ENCODE measurements at places on chromosomes 1 and 21.

GRCh38 chr1:189693140-189693539 is 784.5 kb downstream of the BRINP3 start:
- DNase-seq: no peak

GRCh38 chr1:27755865-27756264 is 17.2 kb upstream of the STX12 start:
- DNase-seq: no peak

DNA sequence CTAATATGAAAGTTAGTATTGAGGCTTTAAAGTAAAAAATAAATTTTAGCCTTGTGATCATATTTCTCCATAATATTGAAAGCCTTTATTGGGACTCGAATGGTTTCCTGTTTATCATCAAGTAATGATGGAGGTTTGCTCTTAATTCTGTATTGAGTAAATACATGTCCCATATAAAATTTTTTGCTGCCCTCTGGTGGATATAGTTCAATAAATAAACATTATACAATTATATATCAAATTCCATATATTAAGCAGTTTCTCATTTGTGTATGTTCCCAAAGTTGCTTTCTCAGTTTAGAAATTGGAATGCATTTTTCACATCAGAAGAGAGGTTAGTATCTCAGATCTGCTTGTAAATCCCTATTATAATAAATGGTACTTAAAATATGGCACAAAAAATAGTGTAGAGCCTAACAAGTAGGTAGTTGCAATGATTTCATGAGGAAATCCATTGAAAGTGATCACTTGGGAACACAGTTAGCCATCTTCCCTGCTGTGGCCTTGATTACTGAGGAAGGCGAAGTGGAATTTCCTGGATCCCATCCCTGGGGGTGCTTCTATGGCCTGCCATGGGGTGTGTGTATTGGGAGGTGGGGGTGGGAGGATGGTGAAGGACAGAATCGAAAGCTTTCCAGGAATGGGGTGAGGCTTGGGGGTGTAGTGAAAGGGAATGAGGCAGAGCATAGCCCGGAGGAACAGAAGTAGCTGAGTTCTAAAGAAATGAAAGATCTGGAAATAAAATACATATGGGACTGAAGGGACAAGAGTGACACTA is 84.1 kb upstream of the C21orf91 start:
- no peak for DNase-seq

DNA sequence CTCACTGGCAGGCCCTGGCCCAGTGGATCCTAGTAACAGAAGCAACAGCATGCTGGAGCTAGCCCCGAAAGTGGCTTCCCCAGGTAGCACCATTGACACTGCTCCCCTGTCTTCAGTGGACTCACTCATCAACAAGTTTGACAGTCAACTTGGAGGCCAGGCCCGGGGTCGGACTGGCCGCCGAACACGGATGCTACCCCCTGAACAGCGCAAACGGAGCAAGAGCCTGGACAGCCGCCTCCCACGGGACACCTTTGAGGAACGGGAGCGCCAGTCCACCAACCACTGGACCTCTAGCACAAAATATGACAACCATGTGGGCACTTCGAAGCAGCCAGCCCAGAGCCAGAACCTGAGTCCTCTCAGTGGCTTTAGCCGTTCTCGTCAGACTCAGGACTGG is 7.7 kb downstream of the CGN start:
- no peak for DNase-seq

DNA sequence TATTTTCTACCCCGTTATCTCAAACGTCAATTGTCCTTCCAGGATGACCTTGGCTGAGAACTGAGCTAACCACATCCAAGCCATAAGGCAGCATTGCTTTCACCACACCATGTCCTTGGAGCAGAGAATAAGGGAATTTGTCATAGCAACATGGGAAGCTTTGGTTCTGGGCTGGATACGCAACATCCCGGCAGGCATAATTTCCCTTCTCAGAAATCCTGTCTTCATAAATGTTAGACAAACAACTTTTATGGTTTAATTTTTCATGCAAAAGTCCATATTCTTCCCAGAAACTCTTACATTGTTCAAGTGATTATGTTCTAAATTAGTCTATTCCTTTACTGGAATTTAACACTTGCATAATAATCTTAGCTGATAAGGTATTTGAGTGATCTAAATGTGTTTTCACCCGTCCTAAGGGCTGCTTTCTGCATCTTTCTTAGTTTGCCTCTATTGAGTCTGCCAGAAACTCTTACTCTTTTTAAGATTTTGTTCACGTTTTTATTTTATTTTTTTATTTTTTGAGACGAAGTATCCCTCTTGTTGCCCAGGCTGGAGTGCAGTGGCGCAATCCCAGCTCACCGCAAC is 51.8 kb downstream of the KCNJ15 start:
- DNase-seq: no peak

- no peak for DNase-seq
Observed at GRCh38 chr1:20339811-20340457, 49.3 kb downstream of the VWA5B1 start.

- no peak for DNase-seq
Observed at GRCh38 chr1:67393240-67393639, 37.0 kb downstream of the SERBP1 start.

- no peak for DNase-seq
Observed at GRCh38 chr1:236325567-236325966, 43.8 kb upstream of the ERO1B start.

DNA sequence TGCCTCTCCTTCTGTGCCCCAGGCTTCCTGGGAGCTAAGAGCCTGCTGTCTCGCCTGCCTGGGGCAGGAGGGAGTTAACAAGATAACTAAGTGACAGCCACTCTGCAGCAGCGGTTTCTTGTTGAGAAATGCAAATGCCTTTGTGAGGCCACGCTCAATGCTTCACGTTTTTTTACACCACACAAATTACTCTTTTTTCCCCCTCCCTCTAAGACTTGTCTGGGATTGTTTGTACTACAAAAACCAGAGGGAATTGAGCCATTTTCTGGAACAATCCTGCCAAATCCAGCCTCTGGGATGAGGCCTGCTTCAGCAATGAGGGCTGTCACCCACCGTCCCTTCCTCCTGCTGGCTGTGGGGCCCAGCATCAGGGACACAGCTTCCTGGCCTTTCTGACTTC is 119.6 kb downstream of the ACTL8 start:
- DNase-seq: no peak

GRCh38 chr1:87956072-87956471 is 627.4 kb downstream of the LMO4 start:
- DNase-seq: no peak

GRCh38 chr1:6996371-6996770 is 211.1 kb downstream of the CAMTA1 start:
- DNase-seq: no peak

DNA sequence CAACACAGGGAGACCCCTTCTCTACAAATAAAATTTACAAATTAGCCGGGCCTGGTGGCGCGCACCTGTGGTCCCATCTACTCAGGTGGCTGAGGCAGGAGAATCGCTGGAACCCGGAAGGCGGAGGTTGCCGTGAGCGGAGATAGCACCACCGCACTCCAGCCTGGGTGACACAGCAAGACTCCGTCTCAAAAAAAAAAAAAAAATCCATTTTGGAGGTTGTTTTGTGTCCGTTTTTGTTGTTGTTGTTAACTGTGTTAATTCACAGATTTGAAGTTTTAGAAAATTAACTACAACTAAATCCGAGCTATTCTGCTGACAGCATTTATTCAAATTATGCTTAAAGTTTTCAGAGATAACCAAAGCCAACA is 618 bp downstream of the CLCC1 start:
- peak; percentile 6 for DNase-seq

GRCh38 chr1:68624233-68624632 is 127.4 kb upstream of the DEPDC1 start:
- DNase-seq: no peak

GRCh38 chr1:242813490-242814091 is 289.1 kb upstream of the PLD5 start:
- DNase-seq: no peak

- no peak for DNase-seq
Observed at GRCh38 chr1:151259351-151259750, 4.8 kb downstream of the PSMD4 start.

- no peak for DNase-seq
Observed at GRCh38 chr1:17184161-17184665, 20.7 kb upstream of the PADI1 start.

GRCh38 chr1:31154000-31154631 is 85.6 kb downstream of the NKAIN1 start:
- no peak for DNase-seq

DNA sequence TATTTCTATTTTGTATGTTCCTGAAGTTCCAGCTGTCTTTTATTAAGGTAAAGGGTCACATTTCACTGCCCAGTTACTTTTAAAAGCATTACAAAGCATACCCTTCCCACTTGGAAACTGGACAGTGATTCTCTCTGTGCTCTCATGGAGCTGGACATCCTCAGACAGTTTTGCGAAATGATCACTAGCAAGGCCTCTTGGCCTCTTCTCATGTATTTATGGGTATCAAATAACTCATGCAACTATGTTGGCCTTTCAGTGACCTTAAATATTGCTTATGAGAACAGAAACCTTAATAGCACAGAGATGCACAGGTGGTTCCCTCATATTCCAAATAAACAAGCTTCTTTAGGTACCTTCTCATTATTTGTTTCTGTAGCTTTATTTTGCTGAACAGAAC is 7.9 kb upstream of the AMPD1 start:
- DNase-seq: no peak

DNA sequence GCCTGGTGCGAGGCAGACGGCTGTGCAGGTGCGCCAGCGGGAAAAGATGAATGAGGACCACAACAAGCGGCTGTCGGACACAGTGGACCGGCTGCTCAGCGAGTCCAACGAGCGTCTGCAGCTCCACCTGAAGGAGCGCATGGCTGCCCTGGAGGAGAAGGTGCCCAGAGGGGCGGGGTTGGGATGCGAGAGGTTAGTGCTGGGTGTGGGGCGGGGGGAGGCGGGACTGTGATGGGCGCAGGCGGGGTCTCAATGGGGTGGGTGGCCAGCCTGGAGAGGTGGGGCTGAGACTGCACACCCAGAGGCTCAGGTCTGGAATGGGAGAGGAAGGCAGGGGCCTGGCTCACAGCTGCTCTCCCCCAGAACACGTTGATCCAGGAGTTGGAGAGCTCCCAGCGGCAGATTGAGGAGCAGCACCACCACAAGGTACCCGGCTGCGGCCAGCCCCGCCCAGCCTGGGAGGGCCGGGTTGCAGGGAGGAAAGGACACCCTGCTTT is 22.3 kb downstream of the PPFIA4 start:
- no peak for DNase-seq

DNA sequence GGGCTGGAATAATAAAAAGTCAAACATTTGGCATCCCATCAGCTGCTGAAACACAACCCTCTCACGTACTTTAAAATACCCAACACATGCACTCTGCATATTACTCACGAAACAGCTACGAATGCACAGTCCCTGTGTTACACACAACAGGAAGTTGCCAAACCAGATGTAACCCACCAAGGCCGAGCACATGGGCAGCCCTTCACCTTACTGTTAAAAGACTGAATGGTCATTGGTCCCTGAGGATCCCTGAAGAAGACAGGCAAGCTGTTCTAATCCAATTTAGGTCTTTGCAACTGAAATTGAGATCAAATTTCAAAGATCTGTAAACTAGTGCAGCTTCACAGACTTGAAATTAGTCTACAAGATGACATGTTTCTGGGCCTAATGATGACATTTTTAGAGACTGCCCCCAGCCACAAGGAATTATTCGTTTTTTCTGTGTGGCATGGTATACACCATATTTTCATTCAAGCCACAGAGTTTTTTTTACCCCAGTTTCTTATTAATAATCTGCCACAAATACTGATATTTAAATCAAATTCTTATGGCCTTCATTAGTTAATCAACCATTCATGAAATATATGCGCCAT is 25.6 kb upstream of the IER5 start:
- DNase-seq: peak; percentile 21

DNA sequence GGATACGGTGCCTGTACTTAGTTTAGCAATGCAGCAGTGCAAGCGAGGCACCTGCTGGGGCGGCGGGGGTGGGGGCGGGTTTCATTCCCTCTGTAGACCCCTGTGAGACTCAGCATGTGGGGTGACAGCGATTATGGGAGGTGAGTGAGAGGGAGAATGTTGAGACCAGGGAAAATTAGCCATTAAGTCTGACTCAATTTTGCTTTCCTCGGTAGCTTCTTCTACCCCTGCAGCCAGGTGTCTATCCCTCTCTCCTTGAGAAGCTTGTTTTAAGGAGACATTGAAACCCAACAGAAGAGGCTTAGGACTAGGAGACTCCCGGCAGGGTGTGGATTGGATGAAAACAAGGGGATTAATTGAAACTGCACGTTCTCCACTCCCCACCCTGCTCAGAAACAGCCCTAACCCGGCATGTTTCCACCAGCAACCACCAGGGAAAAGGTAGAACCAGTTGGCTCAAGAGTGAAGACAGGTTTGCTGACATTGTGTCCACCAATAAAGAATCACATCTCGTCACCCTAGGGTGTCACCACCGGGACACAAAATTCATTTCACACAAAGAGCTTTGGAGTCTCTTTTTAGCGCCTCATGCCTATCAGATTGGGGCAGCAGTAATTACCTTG is 20.6 kb upstream of the ATF3 start:
- DNase-seq: no peak

DNA sequence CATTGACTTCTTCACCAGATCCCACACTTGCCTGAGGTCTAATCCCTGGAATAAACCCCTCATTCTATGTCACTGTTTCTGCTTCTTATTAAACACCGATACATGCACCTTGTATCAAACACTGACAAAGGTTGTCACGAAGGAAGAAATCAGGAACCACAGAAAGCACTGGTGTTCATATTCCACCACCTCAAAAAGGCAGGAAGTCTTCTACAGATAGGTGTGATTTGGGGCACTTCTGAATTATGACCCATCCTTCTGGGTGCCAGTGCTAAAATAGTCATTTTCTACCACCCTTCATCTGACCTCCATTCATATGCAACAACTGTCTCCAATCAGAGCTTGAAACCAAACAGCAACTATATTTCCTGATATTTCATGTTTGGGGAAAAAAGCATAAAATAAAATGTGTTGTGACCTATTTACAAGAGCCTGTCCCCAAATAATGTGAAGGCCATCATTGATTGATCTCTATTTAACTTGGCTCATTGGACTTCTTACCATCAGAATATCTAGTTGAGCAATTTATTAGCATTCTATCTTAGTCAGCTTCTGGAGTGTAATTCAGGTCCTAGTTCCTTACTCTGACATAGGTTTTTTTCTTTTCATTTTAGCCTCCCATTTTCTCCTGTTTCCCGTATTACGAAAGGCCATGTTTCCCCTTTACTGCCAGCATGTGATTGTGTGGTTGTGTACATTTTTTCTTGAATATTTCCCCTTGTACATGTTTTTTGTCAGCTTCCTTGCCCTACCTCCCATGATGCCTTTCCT is 43.1 kb downstream of the DUSP10 start:
- no peak for DNase-seq

- no peak for DNase-seq
Observed at GRCh38 chr1:109765483-109765815, 1.7 kb upstream of the EPS8L3 start.

GRCh38 chr1:118246646-118247045 is 61.6 kb upstream of the SPAG17 start:
- no peak for DNase-seq

- DNase-seq: no peak
Observed at GRCh38 chr1:58802640-58803399, 19.0 kb upstream of the JUN start.

Measured in stimulated activated CD8-positive, alpha-beta memory T cell treated with anti-CD3 and anti-CD28 coated beads, Interleukin-12 subunit alpha, Interleukin-12 subunit beta, amount 100 ng/mL, for 4 hours (primary cell).